ENCODE measurements at places on chromosomes 7 and 10.

DNA sequence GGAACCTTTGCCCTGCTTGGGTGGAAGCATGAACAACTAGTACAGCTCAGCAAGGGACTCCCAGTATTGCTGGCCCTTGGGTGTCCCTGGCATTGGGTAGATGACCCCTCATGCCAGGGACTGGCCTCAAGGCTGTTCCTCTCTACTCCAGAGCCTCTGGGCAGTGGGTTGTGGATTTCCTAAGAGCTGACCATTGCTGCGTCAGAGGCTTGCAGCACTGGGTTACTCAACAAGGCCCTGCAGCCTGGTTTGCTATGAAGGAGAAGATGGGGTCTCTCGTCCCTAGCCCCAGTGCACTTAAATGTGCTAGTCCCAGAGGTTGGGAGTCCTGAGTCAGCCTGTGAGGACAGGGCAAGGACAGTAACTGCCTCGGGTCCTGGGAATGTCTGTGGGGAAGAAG lies 2.5 kb downstream of the VSIR start:
- no peak for DNase-seq

GRCh38 chr7:371779-372545 lies 82.0 kb downstream of the FOXL3 start:
- no peak for DNase-seq

DNA sequence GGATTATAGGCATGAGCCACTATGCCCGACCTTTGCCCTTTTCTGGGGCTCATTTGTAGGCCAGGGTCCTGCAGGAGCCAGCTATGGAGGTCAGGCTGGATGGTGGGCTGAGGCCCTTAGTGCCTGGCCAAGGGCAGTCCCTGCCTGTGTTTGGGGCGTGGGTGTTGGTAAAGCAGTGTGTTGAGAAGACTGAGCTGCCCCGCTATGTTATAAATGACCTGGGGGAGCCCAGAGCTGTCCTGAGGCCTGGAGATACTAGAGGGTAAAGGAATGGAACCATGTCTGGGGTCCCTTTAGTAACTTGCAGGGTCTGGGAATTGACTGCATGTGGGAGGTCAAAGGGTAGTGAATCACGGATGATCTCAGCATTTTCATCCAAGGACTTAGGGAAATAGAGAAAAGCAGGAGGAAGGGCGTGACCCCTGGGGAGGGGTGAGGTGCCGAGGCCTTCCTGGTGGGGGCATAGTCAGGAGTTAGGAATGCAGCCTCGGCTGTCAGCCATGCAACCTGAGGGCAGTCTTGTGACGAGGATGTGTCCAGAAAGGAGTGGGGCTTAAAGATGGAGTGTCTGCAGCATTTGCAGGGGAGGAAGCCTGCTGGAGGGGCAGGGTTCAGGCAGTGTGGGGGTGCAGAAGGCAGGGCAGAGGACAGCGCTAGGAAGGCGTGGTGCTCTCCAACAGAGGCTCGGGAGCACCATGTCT lies 31.5 kb downstream of the TMEM248 start:
- no peak for DNase-seq

GRCh38 chr7:47181746-47182361 lies 400.1 kb downstream of the TNS3 start:
- no peak for DNase-seq

DNA sequence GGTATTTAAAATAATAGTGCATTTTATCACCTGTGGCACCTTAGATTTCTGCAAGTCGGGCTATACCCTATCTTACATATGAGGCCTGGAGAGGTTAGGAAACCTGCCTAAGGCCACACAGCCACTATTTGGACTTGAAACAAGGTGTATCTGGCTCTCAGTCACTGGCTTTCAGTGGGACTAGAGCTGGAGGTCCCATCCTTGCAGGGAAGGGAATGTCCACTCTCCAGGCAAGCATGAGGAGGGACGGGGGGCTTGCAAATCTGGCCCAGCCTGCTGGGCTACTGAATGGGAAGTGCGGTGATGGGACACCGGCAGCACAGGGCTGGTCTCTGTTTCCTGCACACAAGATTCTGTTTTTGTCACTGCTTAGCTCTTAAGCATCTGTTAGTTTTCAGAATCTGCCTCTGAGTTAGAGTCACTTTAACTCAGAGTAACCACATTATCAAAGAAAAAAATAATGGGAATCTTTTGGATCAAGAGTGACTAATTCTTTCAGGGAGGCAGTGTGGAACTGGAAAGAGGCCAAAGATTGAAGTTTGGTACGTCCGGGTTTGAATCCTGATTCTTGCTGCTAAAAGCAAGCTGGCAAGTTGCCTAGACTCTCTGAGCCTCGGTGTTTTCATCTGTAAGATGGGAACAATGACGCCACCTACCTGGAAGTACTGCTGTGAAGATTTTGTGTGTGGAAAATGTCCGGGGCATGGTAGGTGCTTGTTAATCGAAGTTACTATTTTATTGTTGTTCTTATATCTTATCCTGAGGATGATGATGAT lies 33.8 kb upstream of the HABP2 start:
- no peak for DNase-seq

DNA sequence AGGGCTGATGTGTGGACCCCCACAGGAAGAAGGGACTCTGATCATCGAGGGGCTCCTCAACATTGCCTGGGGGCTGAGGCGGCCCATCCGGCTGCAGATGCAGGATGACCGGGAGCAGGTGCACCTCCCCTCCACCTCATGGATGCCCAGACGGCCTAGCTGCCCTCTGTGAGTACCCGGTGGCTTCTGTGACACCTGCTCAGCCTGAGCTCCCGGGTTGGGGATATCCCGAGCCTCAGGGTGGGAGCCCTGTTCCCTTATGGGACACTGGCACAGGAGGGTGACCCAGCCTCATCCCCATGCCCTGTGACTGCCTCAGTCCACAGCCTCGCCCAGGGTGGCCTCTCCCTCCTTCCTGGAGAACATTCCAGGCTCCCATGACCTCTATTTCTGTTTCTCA lies 3.9 kb upstream of the DEPP1 start:
- DNase-seq = no peak
